Amniotic epithelial cell (primary cell): ENCODE measurements at places on chromosomes 4 and X.
A peak's percentile ranks its signal among the peaks of the same experiment; 100 is the strongest.

GRCh38 chr4:186260117-186260503 lies 5.9 kb upstream of the F11 start:
- no peak for DNase-seq

DNA sequence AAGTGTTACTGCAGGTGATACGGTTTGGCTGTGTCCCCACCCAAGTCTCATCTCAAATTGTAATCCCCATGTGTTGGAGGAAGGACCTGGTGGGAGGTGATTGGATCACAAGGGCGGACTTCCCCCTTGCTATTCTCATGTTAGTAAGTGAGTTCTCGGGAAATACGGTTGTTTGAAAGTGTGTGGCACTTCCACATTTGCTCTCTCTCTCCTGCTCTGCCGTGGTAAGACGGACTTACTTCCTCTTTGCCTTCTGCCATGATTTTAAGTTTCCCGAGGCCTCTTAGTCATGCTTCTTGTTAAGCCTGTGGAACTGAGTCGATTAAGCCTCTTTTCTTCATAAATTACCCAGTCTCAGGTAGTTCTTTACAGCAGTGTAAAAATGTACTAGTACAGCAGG lies 65.2 kb upstream of the SLC7A11 start:
- DNase-seq: no peak

DNA sequence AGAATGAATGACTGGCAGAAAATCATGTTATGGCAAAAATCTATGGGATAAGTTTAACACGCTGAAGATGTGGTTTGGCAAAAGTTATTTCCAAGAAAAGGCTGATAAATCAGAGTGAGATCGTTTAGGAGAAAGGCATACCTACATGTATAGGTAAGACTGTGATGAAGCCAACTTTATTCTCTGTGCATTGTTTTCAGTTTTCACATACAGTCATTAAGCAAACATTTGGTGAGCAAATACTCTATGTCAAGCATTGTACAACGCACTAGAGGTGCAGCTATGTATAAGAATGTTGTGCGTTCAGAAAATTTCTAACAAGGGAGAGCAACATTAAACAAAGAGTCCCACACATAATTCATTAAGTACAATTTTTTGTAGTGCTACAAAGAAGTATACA lies 121.7 kb downstream of the TEX13A start:
- DNase-seq: no peak

DNA sequence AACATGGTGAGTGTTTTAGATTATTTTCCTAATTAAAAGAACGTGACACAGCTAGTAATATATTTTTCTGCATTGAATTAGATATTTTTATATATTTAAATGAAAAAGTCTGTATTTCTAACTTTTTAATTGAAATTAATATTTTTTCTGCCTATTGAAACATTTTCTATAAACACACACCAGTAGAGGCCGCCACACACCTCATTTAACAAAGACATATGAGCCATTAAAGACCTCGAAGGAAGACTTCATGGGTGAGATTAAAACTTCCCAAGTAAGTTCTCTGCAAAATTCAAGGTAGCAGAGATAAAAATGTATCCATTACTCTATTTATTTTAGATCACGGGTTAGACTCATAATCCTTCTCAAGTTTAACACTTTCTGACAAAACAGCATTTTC lies 8.3 kb downstream of the SLITRK2 start:
- no peak for DNase-seq

DNA sequence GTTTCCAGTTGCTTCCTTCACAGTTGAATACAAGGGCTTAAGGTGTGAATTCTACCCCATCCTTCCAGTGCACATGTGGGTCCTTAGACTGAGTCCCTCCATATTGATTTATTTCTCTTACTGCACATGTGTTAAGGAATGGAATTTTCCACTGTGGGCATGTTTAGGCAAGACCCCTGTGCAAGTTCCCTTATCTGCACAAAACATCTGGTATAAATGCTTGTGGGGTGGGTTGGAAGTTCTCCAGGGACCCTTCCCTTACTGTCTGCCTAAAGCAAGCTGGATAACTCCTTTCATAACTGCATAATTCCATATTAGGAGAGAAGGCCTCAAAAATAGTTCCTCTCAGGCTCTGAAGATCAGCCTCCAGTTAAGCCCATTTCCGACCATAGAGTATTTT lies 570.9 kb downstream of the ADGRL3 start:
- DNase-seq: no peak

DNA sequence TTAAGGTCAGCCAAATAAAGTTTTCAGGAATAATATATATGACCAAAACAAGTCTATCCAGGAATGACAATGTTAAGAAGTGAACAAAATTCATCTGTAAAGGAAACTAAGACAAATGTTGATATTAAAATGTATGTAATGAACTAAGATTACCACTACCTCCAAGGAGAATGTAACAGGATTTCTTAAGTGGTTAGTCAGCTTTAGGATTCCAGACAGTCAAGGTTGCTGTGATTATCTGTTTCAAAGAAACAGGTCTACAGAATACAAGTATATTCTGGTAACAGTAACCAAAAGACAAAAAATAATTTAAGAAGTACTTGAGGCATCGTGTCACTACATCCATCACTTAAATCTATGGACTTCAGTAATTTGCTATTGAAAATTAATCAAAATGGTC lies 172.8 kb downstream of the SCFD2 start:
- peak; percentile 70 for DNase-seq

DNA sequence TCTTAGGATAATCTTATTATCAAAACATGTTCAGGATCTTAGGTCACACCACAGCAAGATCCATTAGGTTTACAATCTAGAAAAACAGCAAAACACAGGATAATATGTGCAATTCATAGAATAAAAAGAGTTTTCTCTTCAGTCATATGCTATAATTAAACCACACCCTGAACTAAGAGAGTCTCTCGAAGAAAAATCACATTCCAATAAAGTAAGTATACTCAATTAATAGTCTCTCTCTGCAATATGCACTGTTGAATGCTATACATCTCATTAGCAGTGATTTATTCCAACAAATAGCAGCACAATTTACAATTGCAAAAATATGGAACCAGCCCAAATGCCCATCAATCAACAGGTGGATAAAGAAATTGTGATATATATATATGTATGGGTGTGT lies 383.7 kb downstream of the PPP3CA start:
- no peak for DNase-seq

DNA sequence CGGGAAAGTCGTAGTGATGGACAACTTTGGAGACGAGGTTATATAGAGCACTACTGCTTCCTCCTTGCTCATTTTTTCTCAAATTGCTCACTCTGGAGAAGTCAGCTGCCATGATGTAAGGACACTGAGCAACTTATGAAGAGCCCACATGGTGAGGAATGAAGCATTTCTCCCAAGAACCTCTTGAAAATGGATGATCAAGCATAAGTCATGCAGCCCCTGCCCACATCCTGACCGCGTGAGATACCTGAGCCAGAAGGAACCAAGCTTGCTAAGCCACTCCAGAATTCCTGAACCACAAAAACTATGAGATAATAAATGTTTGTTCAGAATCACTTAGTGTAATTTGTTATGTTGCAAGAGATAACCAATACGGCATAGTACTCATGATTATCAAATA lies 42.8 kb downstream of the PDE5A start:
- peak; percentile 92 for DNase-seq

GRCh38 chr4:184385705-184386141 lies 88.6 kb downstream of the IRF2 start:
- DNase-seq: no peak

DNA sequence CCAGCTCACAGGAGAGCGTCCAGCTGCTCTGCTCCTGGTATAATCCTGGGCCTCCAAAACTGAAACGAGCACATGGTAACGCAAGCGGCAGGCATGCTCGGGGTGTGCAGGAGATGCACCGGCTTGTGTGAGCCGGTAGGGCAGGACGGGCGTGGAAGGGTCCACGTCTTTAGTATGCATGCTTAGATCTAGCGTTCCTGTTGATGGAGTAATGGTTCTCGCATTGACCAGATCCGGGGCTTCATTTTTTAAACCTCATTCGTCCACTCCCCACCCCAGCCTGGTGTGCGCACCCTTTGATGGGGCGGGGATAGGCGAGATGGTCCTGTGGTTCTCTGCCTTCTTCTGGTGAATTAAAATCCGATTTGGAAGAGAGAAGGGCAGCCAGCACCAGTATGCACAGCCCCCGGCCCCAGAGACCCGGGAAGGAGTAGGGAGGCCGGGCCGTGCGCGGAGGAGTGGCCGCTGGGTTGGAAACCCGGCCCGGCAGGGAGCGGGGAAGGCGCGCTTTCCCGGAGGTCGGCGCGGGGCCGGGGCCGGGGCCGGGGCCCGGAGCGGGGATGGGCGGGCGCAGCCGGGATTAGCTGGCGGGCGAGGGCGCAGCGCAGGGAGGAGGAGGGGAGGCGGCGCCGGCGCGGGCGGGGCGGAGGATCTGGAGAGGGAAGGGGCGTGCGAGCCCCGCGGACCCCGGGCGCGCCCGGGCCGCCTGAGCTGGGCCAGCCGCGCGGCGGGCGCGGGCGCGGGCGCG lies 39.9 kb downstream of the FAM149A start:
- peak; percentile 31 for DNase-seq

DNA sequence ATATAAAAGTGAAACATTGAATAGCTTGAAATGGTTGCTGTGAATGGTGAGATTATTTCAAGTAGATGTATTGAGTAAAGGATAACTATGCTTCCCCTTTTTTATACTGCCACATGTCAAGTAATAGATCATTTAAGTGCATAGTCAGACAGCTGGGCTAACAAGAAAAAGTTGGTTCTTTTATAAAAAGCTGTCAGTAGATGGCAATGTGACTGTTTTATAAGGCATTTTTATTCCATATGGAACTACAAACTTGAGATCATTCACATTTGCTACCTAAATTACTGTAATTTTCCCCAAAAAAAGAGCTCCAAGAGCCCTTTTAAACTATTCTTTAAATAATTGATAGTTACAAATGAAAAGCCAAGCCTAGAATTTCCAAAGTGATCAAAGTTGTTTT lies 831.0 kb downstream of the C4orf33 start:
- no peak for DNase-seq

- DNase-seq: no peak
These were observed 708.8 kb upstream of the GRIA3 start for GRCh38 chrX:122475306-122475705.

- no peak for DNase-seq
These were observed 96.9 kb downstream of the NPFFR2 start for GRCh38 chr4:72128741-72129140.

- DNase-seq: no peak
These were observed 31.9 kb downstream of the AMOT start for GRCh38 chrX:112808651-112809195.

GRCh38 chr4:142596595-142596994 lies 249.5 kb downstream of the INPP4B start:
- DNase-seq: no peak

- DNase-seq: peak; percentile 66
These were observed 2.5 kb downstream of the CPEB2 start for GRCh38 chr4:15004739-15005301.

DNA sequence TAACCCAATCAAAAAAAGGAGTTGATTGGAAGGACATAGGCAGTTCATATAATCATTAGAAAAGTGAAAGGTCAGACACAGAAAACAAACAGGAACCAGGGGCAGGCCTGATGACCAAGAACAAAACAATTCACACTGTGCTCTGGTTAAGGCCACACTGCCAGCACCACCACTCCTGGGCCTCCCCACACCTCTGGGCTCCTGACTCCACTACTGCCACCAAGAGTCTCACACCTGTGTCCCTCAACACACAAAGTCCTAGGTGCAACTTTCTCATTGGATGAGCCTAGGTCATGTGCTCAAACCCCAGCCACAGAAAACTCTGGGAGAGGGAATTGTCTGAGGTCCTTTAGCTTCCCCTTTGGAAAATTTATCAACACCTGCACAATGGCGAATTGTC lies 11.1 kb upstream of the FAM9C start:
- no peak for DNase-seq

DNA sequence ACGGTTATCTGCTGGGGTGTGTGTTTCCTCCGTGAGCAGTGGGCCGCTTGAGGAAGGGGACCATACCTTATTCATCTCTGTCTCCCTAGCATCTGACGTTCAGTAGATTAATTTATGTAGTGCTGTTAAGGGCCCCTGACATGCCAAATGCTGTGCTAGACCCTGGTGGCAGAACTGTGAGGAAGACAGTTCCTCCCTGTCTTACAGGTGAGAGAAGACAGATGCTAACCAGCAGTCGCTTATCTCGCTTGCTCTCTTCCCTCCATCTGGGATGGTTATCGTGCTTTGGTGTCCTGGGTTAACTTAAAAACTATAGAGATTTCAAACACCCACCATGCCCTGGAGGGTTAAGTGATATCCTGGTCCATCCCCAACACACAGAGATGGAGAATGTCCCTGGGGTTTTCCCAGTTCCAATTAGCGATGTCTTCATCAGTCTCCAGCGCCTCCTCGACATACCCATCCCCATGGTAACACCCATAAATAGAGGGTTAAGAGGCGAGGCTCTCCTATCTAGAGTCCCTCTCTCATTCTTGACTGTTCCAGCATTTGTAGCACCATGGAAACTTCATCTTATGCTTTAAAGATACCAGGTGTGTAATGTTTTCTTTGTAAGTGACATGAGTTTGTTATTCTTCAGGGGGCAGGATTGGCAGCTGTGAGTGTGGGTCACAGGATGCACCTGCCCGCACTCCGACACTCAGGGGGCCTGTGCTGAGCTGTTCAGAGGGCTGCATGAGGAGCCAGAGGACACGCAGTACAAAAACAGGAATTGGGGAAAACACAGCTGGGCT lies 135.2 kb downstream of the STK32B start:
- DNase-seq: no peak

- DNase-seq: peak; percentile 20
These were observed 2691.0 kb downstream of the PCDH7 start for GRCh38 chr4:33411182-33411581.
